ENCODE measurements at places on chromosomes 11 and 22. TPM values are rescaled to one million over a fixed set of nuclear protein-coding genes. Genes with fewer than 3 reads are reported as not detected.
A peak's percentile ranks its signal among the peaks of the same experiment; 100 is the strongest.

GRCh38 chr11:67699521-67699920 is 25.1 kb upstream of the ALDH3B2 start:
- H3K4me1 ChIP-seq: no peaks in the 10 kb centered on the region
- H3K4me3 ChIP-seq: no peak overlapping the region
- H3K27ac ChIP-seq: no peak overlapping the region
- H3K36me3 ChIP-seq: no peaks in the 10 kb centered on the region
- no peak for DNase-seq

DNA sequence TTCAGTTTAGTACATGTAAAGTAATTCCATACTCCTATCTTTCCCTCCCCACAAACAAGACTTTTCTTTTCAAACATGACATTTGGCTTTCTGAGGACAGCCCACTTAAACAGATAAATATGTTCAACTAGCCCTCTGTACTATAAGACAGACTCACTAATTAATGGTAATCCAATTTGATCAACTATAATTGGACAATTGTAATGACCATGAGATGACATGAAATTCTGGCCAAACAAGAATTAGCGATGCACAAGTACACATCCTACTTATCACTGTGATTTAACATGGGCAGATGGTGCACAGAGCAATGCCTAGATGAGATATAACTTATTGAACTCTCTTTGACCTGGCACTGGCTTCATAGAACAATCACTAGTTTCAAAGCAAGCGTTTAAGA is 1033.7 kb upstream of the CCDC90B start:
- no peaks in the 10 kb centered on the region for H3K4me1 ChIP-seq
- no peaks in the 10 kb centered on the region for H3K36me3 ChIP-seq
- H3K27ac ChIP-seq: no peak overlapping the region
- no peak overlapping the region for H3K4me3 ChIP-seq

DNA sequence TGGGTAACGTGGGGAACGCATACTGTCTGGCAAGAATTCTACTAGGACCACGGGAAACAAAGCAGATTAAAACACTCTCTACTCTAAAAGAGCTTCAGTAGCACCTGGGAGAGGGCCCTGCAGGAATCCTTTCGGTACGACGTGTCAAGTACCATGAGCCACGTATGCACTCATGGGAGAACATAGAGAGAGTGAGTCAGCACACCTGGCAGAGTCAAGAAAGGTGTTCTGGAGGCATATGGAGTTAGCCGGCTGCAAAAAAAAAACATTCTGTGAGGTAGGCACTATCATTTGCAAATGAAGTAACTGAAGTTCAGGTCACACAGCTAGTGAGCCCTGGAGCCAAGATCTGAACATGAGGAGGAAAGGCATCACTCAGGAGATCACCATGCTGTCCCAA is 71.1 kb upstream of the BID start:
- peak; percentile 69 for DNase-seq
- no peak overlapping the region for H3K4me3 ChIP-seq
- no peaks in the 10 kb centered on the region for H3K27me3 ChIP-seq
- peaks cover 6% of the 10 kb centered on the region for H3K4me1 ChIP-seq

DNA sequence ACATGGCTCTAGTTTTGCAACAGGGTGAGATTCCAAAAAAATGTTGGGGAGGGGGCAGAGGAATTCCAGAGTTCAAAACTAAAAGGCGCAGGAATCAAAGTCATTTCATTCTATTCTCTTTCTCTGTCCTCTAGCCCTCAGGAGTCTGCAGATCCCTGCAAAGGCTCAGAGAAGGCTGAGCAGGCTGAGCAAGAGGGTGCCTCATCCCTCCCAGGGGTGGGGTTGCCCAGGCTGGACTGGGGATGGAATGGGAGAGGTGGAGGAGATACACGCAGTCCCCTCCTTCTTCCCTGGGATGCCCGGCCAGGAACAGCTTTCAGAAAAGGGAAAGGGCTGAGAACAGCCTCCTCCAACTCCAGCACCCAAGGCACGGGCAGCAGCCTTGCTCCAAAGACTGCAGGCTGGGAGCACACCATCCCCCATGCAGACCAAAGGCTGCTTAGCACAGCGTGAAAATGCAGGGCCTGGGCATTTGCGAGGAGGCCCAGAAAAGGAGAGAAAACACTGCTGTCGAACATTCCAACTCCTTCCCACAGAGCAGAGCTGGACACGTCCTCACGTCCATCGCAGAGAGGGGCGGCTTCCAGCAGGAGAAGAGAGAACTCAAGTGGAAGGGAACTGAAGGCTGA is 51.8 kb downstream of the MN1 start:
- peak; percentile 72 for DNase-seq
- peaks cover 8% of the 10 kb centered on the region for H3K4me1 ChIP-seq
- H3K36me3 ChIP-seq: no peaks in the 10 kb centered on the region
- no peak overlapping the region for H3K4me3 ChIP-seq
- no peaks in the 10 kb centered on the region for H3K27me3 ChIP-seq

Gene FGF3
- total RNA-seq: not detected

DNA sequence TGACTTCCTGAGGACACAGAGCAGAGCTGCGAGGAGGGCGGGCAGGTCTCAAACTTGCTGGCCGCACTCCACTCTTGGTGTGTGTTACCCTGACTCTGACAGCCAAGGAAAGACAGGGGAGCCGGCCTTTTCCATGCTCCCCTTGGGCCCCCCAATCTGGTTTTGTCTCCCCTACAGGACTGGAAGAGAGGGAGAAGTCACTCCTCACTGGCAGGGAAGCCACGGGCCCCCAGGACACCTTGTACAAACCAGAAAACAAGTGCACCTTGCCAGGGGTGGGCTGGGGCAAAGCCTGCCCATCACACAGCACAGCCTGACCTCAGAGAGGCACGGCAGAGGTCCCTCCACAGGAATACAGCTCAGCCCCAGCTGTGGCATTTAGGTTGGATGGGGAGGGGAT is 20.2 kb downstream of the CBX7 start:
- peaks cover 8% of the 10 kb centered on the region for H3K4me1 ChIP-seq
- no peak overlapping the region for H3K27ac ChIP-seq
- H3K27me3 ChIP-seq: no peaks in the 10 kb centered on the region

GRCh38 chr11:8201644-8202365 is 33.0 kb upstream of the RIC3 start:
- peaks cover 4% of the 10 kb centered on the region for H3K4me1 ChIP-seq
- H3K27me3 ChIP-seq: no peaks in the 10 kb centered on the region
- no peak overlapping the region for H3K27ac ChIP-seq
- peak; percentile 45 for DNase-seq
- H3K36me3 ChIP-seq: no peaks in the 10 kb centered on the region
- no peak overlapping the region for H3K4me3 ChIP-seq

Gene OR5W2
- total RNA-seq: not detected

GRCh38 chr11:125070699-125071254 is 7.7 kb downstream of the SLC37A2 start:
- no peaks in the 10 kb centered on the region for H3K4me1 ChIP-seq
- peaks cover 5% of the 10 kb centered on the region for H3K27me3 ChIP-seq
- no peaks in the 10 kb centered on the region for H3K36me3 ChIP-seq
- H3K4me3 ChIP-seq: no peak overlapping the region
- H3K27ac ChIP-seq: peak overlapping the region; percentile 32

GRCh38 chr11:111570796-111571195 is 30.3 kb downstream of the LAYN start:
- H3K4me1 ChIP-seq: peaks cover 8% of the 10 kb centered on the region
- no peaks in the 10 kb centered on the region for H3K36me3 ChIP-seq
- DNase-seq: no peak
- no peak overlapping the region for H3K27ac ChIP-seq
- no peaks in the 10 kb centered on the region for H3K27me3 ChIP-seq
- no peak overlapping the region for H3K4me3 ChIP-seq

Gene MS4A5
- not detected for total RNA-seq

GRCh38 chr11:117195258-117195657 is 3.9 kb upstream of the TAGLN start:
- H3K27ac ChIP-seq: no peak overlapping the region
- DNase-seq: no peak
- no peaks in the 10 kb centered on the region for H3K4me1 ChIP-seq

DNA sequence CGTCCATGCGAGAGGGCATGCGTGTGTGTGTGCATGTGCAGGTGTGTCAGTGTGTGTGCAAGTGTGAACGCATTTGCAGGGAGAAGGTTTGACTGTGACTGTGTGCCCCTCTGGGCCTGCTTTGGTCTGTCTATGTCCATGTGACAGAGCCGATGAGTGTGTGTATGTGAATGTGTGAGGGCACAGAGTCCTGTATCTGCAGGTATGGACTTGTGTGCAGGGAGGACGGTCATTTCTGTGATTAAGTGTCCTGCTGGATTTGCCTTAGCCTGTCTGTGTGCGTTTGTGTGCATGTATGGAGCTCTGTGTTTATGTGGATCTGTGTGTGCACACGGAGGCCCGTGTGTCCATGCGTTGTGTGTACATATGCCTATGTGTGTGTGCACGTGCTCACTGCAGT is 5.4 kb downstream of the EMID1 start:
- H3K27me3 ChIP-seq: no peaks in the 10 kb centered on the region
- no peak overlapping the region for H3K4me3 ChIP-seq
- DNase-seq: no peak
- H3K4me1 ChIP-seq: peaks cover 35% of the 10 kb centered on the region
- H3K36me3 ChIP-seq: no peaks in the 10 kb centered on the region
- no peak overlapping the region for H3K27ac ChIP-seq

DNA sequence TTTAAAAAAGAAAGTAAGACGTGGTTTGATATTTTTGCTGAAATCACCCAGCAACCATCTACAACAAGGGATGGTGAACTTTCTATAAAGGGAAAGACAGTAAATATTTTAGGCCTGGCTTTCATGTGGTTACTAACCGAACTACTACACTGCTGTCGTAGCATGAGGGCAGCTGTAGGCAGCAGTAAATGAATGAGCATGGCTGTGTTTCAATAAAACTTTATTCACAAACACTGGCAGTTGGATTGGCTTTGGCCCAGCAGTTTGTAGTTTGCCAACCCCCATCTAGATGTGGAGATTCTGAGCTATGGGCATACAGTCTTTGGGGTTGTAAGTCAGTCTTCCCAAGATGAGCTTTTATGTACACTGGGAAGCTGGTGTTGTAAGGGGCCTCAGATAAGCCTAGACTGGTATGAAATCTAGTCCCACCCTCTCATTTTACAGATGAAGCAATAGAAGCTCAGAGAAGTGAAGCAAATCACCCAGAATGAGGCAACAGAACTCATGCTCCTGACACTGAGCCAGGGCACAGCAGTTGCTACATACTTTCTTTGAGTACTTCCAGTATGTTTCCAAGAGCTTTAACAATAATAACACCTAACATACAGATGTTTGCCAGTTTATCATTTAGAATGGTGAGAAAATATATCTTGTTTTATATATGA is 204.4 kb downstream of the ADAMTS15 start:
- no peaks in the 10 kb centered on the region for H3K36me3 ChIP-seq
- peaks cover 59% of the 10 kb centered on the region for H3K4me1 ChIP-seq
- no peaks in the 10 kb centered on the region for H3K27me3 ChIP-seq

Gene TEX54
- total RNA-seq: not detected

DNA sequence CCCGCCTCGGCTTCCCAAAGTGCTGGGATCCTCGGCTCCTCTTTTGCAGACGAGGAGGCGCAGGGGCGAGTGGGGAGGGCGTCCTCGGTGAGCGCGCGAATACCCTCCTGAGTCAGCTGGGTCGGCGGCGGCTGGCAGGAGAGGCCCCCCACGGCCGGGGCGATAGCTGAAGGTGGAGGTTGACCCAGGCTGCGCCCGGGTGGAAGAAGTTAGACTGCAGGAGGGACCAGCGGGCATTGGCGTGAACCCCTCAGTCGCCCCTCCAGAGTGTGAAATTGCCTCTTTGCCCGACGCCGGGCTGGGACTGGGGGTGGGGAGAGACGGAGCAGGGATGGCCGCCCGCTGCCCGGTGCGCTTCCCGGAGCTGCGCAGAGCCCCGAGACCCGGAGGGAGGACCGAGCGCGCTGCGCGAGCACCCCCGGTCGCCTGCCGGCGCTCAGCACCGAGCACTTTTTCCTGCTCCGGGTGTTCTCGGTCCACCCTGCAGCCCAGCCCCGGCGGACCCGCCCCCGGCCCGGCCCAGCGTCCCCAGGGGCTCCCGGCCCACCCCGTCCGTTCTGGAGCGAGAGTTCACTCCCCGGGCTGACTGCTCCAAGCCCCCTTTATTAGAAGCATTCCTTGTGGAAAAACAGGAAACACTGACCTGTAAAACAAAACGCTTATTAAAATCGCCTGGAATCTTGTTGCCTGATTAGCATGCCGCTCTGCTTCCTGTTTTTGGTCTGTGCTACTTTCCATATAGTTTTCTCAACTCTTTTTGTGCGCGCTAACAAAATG is 13.7 kb upstream of the CPT1A start:
- peak; percentile 50 for DNase-seq
- no peaks in the 10 kb centered on the region for H3K36me3 ChIP-seq
- H3K4me3 ChIP-seq: peak overlapping the region; percentile 24

GRCh38 chr11:69587454-69588090 is 53.4 kb upstream of the CCND1 start:
- no peaks in the 10 kb centered on the region for H3K4me1 ChIP-seq
- H3K36me3 ChIP-seq: no peaks in the 10 kb centered on the region
- no peak for DNase-seq

GRCh38 chr11:57196596-57196995 is 14.8 kb downstream of the LRRC55 start:
- peak overlapping the region; percentile 26 for H3K27ac ChIP-seq
- no peaks in the 10 kb centered on the region for H3K27me3 ChIP-seq
- DNase-seq: no peak
- no peaks in the 10 kb centered on the region for H3K36me3 ChIP-seq
- peaks cover 14% of the 10 kb centered on the region for H3K4me1 ChIP-seq
- no peak overlapping the region for H3K4me3 ChIP-seq

GRCh38 chr11:65551572-65552387 is 6.4 kb downstream of the LTBP3 start:
- H3K27ac ChIP-seq: peak overlapping the region; percentile 34
- H3K4me1 ChIP-seq: no peaks in the 10 kb centered on the region
- no peak overlapping the region for H3K4me3 ChIP-seq

All from lung (tissue), 17 donors.